ENCODE measurements at places on chromosomes 2 and 18.

GRCh38 chr2:173218326-173219056, 136.2 kb upstream of the CDCA7 start:
- no peak for DNase-seq

DNA sequence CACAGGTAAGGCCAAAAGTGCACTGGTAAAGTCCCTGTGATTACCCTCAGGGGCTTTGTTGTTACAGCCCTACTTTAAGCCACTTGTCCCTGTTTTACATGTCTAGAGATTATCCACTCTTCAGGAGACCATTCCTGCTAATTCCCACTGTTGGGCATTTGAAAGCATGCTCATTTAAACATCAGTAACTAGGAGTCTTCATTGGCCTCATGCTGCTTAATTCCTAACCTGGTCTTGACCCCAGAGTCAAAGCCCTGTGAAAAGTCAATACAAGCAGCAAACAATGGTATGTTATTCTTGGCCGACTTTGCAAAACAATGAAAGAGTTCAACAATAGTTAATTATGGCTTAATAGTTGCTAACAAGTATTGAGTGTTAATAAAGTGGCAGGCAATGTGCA, 23.2 kb downstream of the AFF3 start:
- DNase-seq: no peak

GRCh38 chr18:59051470-59052165, 88.1 kb upstream of the SEC11C start:
- peak; percentile 7 for DNase-seq

GRCh38 chr2:101116841-101117552, 34.2 kb downstream of the TBC1D8 start:
- DNase-seq: no peak

- no peak for DNase-seq
Measured at GRCh38 chr18:25210622-25211021, 141.3 kb downstream of the ZNF521 start.

- peak; percentile 67 for DNase-seq
Measured at GRCh38 chr2:230128623-230129342, 60.1 kb upstream of the SLC16A14 start.

GRCh38 chr2:178829299-178829960, 22.2 kb upstream of the TTN start:
- peak; percentile 28 for DNase-seq

DNA sequence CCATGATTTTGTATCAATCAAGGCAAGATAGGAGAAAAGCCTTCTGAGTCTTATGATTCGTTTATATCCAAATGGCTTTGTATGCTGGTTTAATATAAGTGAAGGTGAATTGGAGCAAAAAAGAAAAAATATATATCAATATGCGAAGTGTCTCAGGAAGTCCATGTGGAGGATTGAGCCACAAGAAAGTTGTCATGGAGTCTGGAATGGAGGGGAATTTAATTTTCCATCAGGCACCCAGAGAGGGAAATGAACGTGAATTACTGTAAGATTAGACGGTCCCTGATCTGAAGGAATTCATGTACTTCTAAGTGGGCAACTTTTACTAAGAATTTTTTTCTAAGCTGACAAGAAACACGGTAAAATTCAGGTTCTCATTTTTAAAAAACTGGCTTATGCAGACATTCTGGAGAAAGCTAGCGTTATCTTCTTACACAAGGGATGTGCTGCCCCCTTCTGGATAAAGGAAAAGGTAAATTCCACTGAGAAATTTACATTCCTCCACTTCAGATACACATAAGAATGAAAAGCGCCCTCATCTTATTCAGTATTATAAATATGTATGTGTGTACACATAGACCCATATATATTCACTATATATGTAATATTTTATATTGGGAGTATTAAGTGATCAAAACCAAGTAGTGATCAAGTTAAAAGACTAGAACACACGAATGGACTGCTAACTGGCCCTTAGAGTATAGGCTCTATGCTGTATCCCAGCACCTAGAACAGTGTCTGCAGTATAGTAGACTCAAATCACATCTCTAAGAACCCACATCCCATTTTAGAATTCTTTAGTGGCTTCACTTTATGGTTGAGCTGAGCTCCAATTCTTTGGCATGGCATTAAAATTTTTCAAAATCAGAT, 289.0 kb upstream of the TFPI start:
- peak; percentile 48 for DNase-seq

DNA sequence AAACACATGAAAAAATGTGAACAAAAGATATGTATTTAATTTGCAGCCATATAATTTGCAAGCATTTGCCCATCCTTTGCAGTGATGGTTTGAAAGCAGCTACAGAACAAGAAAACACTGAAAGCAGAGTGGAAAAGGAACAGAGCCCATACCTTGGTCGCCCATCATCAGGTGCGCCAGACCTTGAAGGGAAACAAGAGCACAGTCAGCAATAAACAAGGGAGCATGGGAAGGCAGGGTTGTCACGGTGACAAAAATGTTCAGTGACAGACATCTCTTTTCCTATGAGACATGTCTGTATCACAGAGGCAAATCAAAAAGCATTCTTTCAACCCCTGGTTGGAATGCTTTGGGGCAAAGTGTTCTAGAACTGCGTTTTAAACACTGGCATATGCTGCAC, 109.4 kb downstream of the NRXN1 start:
- no peak for DNase-seq

DNA sequence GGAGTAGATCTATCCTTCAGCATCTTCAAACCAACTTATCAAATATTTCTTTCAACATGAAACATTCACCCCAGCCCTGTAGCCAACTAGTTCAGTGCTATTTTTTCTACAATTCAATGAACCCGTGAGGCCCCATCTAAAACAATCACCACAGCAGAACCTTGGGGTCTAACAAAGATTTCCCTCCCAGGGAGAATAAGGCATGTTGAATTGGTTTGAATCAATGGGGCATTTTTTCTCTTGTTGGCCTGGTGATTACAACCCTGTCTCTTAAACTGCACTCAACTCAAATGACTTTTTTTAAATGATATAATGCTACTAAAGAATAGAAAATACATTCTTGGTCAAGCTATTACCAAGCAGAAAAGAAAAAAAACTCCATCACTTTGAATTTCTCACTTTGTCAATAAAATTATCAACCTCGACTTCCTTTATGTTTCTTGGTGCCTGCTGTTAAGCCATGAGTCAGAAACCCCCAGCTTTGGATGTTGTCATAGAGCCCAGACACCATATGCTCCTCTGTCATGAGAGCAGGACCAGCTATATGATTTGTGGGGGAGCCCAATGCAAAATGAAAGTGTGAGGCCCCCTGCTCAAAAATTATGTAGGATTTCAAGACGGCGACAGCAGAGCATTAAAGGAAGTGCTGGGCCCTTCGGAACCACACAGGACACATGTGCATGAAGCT, 282.4 kb downstream of the MEIS1 start:
- DNase-seq: peak; percentile 36

DNA sequence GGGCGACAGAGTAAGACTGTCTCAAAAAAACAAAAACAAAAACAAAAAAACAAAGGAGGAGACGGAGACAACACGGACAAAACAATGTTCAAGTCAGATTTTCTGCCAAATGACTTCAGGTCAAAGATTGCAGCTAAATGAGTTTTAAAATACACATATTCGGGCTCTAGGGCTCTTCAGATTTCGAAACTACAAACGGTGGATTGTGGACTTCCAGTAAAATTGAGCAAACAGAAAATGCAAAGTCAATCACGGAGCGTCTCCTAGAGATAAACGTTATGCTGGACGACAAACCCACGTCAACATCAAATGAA, 558 bp downstream of the MRPS5 start:
- DNase-seq: no peak

DNA sequence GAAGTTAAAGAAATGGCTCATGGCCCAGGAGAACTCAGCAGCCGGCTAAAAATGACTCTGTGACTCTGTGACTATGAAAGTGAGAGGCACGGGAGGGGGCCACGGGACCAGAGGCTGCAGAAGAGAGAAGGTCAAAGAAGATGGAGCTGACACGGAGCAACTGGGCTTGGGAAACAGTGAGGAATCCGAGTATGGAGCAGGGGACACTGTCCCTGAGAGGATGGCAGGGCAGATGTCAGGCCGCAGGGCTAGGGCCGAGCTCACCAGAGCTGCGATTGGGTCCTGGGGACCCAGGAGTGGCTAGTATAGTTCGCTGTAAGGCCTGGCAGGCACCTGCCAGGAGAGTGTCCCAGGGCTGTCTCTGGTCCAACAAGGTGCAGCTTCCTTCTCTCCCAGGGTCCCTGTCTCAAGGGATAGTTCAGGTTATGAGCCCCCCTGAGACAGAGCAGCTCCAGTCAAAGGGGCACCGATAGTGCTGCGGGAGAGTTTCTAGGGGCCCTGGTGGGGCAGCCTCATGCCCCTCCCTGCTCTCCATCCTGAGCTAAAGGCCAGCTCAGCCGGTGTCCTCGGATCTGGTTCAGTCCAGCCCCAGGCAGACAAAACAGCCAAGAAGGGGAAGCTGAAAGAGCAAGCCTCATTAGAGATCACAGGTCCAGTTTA, 42.7 kb downstream of the CIB4 start:
- no peak for DNase-seq

GRCh38 chr2:224440988-224441387, 39.1 kb upstream of the FAM124B start:
- no peak for DNase-seq

DNA sequence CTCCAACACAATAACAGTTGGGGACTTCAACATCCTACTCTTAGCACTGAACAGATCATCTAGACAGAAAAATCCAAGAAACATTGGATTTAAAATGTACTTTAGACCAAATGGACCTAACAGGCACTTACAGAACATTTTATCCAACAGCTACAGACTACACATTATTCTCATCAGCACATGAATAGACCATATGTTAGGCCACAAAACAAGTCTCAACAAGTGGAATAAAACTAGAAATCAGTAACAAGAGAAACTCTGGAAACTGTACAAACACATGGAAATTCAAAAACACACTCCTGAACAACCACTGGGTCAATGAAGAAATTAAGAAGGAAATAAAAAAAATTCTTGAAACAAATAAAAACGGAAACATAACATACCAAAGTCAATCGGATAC, 117.5 kb downstream of the ACVR1 start:
- no peak for DNase-seq

DNA sequence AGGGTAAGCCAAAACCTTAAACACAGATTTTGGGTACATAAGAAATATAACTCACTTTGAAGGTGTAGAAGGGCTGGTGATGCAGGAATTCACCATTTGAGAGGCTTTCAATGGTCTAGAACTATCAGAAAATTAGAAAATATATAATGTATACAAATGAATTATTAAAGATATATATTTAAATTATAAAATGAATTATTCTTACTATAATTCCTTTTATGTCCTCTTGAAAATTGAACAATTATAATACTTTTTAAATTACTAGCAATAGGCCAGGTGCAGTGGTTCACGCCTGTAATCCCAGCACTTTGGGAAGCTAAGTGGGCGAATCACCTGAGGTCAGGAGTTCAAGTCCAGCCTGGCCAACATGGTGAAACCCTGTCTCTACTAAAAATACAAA, 60.7 kb downstream of the VIL1 start:
- no peak for DNase-seq

GRCh38 chr2:221570321-221570935, 1.7 kb downstream of the EPHA4 start:
- DNase-seq: peak; percentile 26

GRCh38 chr2:189300916-189301315, 121.4 kb upstream of the COL5A2 start:
- DNase-seq: no peak

DNA sequence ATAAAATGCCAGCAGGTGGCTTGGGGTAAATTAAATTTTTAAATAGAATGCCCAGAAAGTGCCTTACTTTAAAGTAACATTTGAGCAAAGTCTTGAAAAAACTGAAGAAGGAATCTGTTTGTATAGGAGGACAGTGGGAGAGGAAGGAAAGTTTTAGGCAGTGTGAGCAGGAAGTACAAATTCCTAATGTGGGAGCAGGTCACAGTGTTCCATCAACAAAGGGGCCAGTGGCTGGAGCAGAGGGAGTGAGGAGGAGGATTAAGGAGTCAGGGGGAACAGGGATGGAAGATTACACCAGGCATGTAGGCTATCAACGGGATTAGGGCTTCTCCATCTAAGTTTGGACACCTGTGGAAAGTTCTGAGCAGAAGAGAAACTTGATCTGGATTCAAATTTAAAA, 439.2 kb upstream of the REG3G start:
- DNase-seq: no peak

DNA sequence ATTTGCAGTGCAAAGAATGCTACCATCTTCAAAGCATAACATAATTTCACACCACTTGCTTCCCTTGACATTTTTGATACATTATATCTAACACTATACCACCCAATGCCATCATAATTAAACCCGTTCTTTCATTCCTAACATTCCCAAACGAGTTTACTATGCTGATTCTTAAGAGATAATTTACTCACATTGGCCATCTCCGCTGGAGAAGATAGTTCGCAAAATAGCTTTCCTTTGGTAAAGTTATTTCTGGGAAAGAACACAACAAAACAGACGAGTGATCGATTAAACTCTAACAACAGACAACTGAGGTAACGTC, 716 bp downstream of the MMADHC start:
- DNase-seq: no peak

Data from foreskin fibroblast (primary cell).